ENCODE measurements at places on chromosomes 5 and 9.

- DNase-seq: no peak
Observed at GRCh38 chr9:114880291-114880745, 50.1 kb downstream of the TNFSF8 start.

DNA sequence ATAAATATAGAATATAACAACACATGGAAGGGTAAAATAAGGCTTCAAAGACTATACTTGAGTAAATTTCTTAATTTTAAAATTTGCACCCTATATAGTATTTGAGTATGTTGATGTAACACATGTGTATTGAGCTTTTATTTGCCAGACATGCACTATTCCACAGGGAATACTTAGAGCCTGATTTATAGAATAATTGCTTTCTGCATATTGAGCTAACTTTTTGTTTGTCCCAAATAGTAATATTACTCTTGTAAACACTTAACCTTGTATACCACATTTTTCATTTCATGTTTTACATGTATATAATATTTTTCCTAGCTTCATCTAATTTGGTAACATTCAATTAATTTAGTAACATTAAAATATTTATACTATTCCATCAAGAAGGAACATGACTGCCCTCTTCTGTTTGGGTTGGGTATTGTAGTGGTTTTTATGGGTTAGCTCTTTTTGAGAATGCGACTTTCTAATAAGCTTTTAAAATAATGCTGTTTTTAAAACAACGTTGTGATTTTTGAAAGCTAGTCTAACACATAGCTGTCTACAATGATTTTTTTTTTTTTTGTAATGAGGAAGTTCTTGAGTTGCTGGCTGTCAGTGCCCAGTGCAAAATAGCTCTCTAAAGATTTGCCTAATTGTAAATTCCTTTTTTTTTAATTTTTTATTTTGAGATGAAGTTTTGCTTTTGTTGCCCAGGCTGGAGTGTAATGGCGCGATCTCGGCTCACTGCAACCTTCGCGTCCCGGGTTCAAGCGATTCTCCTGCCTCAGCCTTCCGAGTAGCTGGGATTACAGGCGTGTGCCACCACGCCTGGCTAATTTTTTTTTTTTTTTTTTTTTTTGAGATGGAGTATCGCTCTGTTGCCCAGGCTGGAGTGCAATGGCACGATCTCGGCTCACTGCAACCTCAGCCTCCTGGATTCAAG, 4.8 kb downstream of the SUB1 start:
- DNase-seq: peak; percentile 37

DNA sequence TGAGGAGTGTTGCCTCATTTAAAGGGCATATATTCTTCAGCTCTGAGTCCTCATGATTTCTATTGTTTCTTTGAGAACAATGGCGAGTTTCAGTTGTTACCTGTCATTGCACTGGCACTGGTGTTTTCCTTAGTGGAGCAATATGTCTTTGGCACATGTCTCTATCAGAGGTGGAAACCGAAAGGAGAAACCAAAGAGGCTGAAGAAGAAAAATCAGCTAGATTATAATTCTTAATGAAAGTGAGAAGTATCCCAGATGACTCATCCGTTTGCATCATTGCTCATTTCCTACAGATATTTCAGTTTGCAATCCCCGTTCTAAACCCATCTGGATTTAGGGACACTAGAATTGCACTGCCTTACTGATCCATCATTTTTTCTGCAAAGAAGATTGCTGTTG, 324.6 kb downstream of the TMEM232 start:
- DNase-seq: no peak

GRCh38 chr5:108233617-108234155, 148.2 kb downstream of the FBXL17 start:
- DNase-seq: no peak

DNA sequence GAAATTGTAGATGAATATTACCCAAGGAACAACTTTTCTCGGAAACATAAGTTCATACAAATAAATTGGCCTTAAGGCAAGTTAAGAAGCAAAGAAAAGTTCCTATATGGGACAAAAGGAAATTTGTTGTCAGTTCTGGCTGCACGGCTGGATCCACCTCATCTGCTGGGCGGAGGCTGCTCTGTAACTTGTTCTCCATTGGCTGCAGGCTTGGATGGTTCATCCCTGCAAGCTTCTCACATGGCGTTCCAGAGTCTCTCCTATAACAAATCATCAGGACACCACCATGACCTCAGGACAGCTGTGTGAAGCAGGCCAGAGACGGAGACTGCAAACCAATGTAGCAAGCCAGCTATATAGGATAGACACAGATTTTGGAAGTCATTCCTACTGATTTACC, 81.4 kb upstream of the DAB2 start:
- no peak for DNase-seq

- no peak for DNase-seq
Observed at GRCh38 chr9:70479880-70480291, 65.4 kb upstream of the KLF9 start.

DNA sequence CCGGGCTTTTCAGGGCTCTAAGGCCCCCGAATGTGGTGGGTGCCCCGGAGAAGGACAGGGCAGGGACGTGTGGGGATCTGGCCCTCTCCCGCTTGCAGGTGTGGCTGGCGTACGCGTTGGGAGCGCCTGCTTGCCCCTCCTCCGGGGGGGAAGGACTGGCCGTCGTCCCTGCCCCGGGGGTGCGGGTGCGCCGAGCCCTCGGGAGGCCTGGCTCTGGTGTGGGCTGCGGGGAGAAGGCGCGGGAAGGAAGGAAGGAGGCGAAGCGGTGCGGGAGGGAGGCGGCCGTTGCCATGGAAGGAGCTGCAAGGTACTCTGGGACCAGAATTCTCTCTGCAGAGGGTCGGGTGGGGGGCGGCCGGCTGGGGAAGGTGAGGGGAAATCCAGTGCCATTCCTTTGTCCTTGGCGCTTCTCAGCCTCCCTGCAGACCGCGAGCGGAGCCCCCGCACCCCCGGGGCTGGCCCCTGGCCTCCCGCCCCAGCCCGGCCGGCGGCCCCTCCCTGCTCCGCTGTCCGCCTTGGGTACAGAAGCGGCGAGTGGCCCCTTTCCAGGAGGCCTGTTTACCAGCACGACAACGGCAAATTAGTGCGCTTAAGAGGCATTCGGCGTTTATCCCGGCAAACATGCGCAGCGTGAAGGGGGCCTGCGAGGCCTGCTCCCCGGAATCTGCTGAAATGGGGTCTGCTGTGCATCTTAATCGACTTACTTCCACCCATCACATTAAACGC, 67.1 kb upstream of the UNC5A start:
- DNase-seq: no peak

DNA sequence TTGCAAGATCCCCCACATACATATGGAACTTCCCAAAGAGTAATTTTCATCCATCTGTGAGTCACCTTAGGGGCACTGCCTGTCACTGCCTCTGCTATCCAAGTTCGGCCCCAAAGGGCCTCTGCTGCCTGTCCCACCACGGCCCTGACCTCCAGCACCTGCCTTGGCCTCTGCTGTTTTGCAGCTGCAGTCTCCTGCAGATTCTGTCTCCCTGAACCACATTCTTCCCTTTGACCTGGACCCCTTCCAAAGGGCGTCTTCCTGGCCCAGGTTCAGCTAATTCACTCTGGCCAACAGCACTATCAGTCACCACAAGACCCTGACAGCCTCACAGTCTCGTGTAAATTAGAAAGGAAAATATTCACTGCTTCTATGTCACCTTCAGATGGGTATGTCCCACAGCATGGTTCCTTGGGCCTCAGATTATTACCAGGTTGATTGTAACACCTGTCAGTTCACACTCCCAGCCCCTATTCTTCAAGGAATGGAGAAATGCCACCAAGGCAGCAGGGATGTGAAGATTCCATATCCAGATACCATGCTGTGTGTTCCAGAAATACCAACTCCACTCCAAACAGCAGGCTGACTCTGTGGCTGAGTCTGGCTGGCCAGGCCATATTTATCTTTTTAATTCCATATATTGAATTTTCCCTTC, 479.3 kb downstream of the ARHGEF28 start:
- no peak for DNase-seq

- no peak for DNase-seq
Observed at GRCh38 chr5:173501271-173501670, 115.2 kb downstream of the BOD1 start.

DNA sequence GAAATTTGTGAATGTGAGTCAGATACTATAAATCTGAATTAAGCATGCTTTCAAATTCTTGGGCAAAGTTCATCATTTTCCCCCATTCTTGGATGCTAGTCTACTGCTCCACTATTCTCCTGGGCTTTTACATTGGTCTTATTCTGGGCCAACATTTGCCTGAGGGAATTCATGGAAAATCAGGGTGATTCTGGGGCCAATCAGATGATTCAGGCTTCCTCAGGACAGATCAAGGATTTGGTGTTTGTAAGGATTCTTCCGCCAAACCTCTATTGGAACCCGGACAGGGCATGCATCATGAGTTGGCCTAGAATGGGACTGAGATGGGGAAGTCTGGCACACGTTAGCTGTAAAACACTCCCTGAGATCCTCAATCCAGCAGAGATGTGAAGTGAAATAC, 113.8 kb downstream of the MEF2C start:
- no peak for DNase-seq

DNA sequence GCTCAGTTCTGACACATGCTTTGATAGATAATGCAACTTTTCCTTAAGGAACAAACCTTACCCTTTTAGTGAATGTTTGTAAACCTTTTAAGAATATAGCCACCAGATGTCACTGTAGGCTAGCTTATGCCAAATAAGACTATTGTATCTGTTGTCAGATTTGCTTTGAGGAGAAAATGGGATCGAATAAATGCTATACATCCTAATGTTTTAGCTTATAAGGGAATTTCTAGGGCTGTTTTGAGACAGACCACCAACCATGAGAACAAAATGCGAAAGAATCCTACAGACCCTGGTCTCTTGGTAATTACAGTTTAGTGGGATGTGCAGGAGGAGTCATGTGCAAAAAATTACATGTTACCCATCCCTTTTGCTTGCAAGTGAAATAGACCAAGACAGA, 127.6 kb upstream of the NMUR2 start:
- no peak for DNase-seq

- DNase-seq: no peak
Observed at GRCh38 chr9:36392489-36392888, 7.6 kb downstream of the RNF38 start.

GRCh38 chr5:637581-638450, 25.7 kb downstream of the CEP72 start:
- no peak for DNase-seq

DNA sequence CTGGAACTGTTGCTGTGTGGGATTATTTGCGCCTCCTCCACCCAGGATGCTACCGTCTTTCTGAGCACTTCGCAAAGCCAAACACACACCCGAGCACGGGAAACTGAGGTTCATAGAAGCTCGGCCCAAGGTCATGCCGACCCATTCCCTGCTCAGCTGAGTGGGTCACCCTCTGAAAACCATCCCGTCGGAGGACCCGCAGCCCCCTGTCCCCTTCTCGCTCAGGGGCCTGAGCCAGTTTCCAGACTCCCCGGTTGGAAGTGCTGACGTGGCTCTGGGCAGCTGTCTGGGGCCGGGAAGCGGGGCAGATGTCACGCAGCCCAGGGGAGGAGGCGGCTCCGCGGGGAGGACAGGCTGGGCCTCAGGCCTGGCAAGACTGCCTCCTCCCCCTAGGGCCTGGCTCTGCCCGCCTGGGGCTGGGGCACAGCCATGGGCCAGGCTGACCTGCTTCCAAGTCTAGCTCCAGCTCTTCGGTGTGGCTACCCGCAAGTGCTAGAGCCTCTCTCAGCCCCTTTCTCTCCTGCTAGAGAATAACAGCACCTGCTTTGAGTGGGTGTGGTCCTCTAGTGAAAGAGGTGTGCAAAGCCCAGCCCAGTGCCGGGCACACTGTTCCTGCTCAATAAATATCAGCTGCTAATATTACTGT, 9.9 kb upstream of the CXXC5 start:
- peak; percentile 87 for DNase-seq

DNA sequence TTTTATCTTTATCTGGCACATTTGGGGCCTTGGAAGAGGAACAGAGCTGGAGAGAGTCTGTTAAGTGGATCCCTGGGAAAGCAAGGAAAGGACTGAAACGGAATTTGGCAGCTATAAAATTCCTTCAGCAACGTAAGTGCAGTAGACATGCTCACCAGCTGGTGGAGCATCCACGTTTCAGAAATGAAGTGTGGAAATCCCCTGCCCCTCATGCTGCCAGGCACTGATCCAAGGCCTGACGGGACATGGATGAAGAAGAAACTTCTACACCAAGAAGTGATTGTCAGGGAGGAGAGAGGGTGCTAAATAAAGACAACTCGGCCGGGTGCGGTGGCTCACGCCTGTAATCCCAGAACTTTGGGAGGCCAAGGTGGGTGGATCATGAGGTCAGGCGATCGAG, 209.3 kb downstream of the ROR2 start:
- DNase-seq: peak; percentile 3

- no peak for DNase-seq
Observed at GRCh38 chr9:77647267-77648233, 572 bp downstream of the GNA14 start.

- DNase-seq: no peak
Observed at GRCh38 chr5:438481-438981, 4.4 kb upstream of the EXOC3 start.

DNA sequence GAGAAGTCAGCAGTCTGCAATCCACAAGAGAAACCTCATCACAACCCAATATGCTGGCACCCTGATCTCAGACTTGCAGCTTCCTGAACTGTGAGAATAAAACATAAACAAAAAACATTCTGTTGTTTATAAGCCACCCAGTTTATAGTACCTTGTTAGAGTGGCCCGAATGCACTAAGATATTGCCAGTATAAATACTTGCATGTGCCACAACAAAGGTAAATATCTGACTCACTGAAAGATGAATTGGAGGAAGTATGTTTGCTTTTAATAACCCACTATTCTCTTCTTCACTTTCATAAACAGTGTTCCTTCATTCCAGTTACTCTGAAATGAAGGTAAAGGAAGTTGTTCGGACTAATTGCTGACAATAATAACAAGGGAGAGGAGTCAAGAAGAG, 1163.4 kb upstream of the CDH6 start:
- DNase-seq: no peak

- DNase-seq: no peak
Observed at GRCh38 chr5:6107675-6108539, 270.4 kb downstream of the MED10 start.

DNA sequence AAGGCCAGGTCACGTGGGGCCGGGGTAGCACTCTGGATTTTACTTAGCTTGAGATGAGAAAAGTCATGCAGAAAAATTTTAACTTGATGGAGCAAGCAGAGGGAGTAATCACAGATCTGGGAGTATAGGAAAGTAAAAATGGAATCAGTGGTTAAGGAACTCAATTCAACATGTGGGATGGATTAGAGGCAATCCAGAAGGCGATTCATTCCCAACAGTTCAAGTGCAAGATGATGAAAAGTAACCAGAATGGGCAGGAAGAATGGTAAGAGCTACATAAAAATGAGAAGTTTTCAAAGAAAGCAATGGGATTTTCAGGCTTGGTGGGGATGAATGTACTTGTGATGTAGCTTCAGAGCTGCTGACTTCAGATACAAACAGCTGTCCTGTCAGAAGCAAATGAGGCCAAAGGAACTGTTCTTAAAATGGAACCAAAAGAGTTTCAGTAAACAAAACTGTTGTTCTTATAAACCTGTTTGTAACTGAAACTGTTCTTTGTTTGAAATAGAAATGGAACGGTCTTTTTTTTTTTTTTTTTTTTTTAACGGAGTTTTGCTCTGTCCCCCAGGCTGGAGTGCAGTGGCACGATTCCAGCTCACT, 5.6 kb upstream of the SEC24A start:
- DNase-seq: no peak

- DNase-seq: no peak
Observed at GRCh38 chr9:26325444-26325829, 567.2 kb downstream of the CAAP1 start.

Measured in hippocampal formation (tissue), 2 donors.